ENCODE measurements at places on chromosomes 6 and 20. TPM values are rescaled to one million over a fixed set of nuclear protein-coding genes. Genes with fewer than 3 reads are reported as not detected.

Gene RRP36
- 26.1 TPM for total RNA-seq

GRCh38 chr20:60213126-60213893 is 255.1 kb downstream of the CDH26 start:
- DNase-seq, result no peak

GRCh38 chr20:13291157-13291556 is 70.1 kb downstream of the ISM1 start:
- DNase-seq, result no peak

DNA sequence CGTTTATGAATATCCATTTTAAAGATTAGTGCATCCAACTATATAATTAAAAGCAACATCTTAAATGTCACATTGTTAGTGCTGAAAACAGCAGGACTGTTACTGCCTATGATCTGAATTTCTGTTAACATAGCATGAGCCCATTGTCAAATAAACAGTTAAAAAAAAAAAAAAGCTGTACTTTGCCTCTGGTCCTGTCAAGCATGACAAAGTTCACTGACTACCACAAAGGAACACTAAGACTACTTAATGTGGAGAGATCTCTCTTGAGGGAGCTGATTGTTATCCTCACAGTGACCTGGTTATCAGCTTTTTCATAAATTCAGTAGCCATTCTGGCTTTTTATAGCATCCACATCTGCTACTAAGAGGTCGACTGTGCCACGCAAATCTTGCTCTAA is 228.1 kb downstream of the TMEM200A start:
- DNase-seq, result no peak

GRCh38 chr6:138533667-138534066 is 34.4 kb upstream of the NHSL1 start:
- DNase-seq, result no peak

GRCh38 chr6:4021854-4022695 is 56.9 kb downstream of the FAM217A start:
- no peak for DNase-seq
